ENCODE measurements at places on chromosomes 2 and 18.

DNA sequence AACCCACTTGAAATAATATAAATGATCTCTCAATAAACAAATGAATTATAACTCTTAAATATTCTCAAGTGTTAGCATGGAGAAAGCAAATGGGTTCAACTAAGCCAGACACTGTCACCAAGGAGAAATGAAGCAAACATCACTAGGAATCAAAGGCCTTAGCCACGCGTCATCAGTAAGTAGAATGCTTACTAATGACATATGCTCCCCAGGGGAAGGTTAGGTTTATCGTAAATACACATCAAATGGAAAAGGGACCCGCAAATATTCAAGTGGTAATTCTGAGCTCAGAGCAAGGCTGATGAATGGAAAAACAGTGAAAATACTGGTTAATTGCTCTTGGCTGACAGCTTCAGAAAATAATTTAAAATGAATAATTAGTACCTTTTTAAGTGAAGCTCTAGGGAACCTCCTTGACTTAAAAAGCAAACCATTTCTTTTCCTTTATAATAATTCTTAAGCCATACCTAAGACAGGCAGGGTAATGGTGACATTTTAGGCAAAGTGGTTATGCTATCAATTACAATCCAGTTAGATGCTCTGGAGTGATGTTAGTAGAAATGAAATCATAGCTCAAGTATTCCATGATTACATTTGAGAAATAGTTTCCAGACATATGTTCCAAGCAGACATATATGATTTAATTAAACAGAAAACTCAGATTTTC, 101.5 kb downstream of the ALPK2 start:
- DNase-seq, result peak; percentile 88

DNA sequence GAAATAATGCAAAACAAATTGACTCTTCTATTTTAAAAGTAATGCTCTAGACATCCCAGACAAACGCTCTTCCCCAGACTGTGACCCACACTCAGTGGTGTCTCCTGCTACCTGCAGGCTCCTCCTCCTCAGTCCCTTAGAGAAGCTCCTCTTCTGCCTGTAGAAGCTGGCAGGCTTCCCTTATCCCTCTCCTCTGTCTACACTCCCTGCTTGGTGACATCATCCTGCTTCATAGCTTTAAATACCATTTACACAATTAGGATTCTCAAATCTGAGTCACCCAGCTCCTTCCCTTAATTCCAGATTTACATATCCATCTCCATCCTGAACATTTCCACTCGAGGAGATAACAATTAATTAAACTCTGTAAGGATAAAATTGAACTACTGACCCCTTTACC, 167.9 kb downstream of the FBXO15 start:
- DNase-seq, result peak; percentile 16

- DNase-seq, result peak; percentile 96
Measured at GRCh38 chr2:201151127-201151981, 31.6 kb upstream of the CASP10 start.

- DNase-seq, result no peak
Measured at GRCh38 chr2:2738276-2738675, 407.2 kb upstream of the MYT1L start.

DNA sequence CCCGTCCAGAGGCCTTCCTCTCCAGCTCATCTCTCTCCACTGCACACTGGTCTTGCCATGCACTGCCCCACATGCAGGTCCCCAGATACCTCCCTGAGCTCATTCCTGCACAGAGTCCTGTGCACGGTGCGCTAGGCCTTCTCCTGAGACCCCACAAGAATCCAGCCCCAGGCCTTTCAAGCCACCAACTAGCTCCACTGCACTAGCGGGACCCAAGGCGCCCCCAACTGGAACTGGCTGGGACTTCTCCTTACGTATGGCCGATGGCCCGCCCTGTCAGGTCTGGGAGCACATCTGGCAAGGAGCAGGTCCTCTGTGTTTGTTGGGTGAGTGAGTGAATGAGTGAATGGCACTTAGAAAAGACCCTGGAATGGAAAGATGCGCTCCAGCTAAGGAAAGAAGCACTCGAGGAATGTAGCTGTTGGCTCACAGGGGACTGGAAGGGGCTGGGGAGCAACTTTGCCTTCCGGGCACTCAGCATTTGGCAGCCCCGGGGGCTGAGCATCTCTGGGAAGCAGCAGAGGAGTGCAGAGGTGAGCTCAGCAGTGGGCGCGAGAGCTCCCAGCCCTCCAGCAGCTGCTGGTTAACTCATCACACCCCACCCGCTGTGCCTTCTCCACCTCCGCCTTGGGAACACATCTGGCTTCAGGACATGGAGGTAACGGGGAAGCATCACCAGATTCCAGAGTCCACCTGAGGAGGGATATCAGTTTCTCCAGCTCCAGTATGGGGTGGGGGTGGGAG, 223.1 kb downstream of the GLI2 start:
- no peak for DNase-seq

- no peak for DNase-seq
Measured at GRCh38 chr2:40466332-40466906, 14.5 kb upstream of the SLC8A1 start.

DNA sequence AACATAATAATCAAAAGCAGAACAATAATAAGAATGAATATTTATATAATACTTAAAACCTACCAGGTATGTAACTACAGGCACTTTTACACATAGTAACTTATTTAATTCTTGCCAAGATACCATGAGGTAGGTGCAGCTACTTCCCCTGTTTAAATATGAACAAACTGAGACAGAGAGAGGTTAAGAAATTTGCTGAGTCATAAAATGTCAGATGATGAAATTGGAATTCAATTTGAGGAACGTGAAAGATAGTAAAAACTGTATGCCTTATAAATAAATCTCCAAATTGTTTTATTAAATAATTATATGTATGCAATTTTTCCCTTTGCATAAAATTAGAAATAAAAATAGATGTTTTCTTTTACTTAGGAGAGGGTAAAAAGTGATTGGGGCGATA, 1103.3 kb upstream of the NRXN1 start:
- no peak for DNase-seq

GRCh38 chr2:43238813-43239212, 12.4 kb upstream of the ZFP36L2 start:
- DNase-seq, result no peak

- no peak for DNase-seq
Measured at GRCh38 chr18:35141567-35142274, 99.1 kb upstream of the ZNF397 start.

DNA sequence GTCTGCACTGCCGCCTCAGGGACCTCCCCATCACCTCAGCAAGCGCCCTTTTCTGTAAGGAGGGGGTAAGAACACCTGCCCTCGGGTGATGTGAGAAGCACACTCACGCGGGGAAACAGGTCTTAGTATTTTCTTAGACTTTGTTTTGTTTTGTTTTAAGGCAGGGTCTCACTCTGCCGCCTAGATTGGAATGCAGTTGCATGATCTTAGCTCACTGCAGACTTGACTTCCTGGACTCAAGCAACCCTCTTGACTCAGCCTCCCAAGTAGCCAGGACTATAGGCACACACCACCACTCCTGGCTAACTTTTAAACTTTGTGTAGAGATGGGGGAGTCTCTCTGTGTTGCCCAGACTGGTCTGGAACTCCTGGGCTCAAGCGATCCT, 37.1 kb downstream of the RAMP1 start:
- DNase-seq, result peak; percentile 4

DNA sequence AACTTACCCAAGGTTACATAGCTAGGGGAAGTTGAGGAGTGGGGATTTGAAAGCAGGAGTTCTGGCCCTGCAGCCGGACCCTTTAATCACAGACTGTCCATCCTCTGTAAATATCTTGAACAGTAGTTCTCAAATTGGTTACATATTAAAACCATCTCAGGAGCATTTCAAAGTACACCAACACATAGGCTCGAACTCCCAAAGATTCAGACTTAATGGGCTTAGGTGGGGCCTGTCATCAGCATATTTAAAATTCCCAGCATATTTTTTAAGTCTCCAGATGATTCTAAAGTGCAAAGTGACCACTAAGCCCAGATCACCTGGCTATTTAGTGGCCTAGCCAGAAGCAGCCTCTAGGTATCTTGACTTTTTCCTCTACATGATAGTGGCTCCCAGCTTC, 192.2 kb downstream of the ZNF385B start:
- DNase-seq, result peak; percentile 57

DNA sequence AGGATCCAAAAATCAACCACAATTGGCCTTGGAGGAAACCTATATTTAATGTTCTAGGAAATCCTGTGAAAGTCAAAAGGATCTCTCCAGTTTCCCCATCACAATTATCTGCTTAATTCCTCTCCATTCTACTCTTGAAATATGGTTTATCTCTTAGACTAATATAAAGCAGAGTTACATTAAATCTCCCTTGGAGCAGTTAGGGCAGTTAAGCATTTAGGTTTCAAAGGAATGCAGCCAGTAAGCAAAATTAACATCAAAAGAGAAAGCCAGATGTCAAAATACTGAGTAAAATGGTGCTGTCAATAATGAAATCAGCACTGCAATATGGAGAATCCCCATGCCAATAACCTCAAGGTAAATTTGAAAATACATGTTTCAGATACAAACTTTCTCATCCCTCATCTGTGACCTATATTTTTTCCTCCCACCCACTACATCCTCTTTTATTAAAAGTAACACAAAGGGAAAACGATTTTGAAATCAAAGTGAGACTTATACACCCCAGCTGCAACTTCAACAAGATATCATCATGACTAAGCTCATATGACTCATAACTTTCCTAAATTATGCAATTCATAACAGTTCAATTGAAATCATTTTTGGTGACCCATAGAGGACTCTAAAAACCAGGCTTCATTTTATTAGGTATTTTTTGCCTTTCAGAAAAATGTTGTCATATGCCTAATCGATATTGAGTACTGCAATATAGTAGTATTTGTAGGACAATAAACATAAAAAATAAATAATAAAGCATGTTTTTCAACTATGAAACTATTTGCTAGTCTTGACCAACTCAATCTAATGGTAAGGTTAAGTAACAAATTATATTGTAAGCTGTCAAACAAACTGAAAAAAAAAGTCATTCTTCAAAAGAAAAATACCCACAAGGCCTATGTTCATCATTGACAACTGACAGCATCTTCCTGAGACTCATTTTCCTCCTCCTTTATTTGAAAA, 3.1 kb downstream of the ADAM17 start:
- DNase-seq, result no peak

- DNase-seq, result no peak
Measured at GRCh38 chr2:31148514-31148913, 10.3 kb upstream of the GALNT14 start.

GRCh38 chr18:6054256-6054842, 159.0 kb upstream of the TMEM200C start:
- DNase-seq, result no peak

- DNase-seq, result no peak
Measured at GRCh38 chr2:230453006-230453405, 37.0 kb downstream of the SP100 start.

GRCh38 chr2:238381341-238382115, 45.2 kb upstream of the ASB1 start:
- no peak for DNase-seq

DNA sequence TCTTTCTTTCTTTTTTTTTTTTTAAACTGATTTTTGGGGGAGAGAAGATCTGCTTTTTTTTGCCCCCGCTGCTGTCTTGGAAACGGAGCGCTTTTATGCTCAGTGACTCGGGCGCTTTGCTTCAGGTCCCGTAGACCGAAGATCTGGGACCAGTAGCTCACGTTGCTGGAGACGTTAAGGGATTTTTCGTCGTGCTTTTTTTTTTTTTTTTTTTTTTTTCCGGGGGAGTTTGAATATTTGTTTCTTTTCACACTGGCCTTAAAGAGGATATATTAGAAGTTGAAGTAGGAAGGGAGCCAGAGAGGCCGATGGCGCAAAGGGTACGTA, 587 bp downstream of the MEIS1 start:
- no peak for DNase-seq

DNA sequence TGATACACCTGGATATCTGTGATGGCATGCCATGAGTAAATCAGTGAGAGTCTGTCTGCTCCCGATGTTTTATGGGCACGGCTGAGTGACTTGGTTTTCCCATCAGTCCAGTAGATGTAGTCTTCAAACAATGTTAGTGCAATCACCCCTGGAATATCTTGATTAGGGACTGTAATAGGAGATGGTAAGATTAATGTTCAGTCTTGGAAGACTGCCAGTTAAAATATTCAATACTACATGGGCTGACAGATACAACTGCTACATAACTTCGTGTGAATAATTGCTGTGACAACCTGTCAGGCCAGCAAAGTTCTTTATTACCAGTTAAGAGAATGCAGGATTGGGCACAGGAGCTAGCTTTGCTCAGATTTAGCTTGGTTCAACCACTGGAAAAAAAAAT, 1673.3 kb downstream of the LRP1B start:
- DNase-seq, result peak; percentile 11

DNA sequence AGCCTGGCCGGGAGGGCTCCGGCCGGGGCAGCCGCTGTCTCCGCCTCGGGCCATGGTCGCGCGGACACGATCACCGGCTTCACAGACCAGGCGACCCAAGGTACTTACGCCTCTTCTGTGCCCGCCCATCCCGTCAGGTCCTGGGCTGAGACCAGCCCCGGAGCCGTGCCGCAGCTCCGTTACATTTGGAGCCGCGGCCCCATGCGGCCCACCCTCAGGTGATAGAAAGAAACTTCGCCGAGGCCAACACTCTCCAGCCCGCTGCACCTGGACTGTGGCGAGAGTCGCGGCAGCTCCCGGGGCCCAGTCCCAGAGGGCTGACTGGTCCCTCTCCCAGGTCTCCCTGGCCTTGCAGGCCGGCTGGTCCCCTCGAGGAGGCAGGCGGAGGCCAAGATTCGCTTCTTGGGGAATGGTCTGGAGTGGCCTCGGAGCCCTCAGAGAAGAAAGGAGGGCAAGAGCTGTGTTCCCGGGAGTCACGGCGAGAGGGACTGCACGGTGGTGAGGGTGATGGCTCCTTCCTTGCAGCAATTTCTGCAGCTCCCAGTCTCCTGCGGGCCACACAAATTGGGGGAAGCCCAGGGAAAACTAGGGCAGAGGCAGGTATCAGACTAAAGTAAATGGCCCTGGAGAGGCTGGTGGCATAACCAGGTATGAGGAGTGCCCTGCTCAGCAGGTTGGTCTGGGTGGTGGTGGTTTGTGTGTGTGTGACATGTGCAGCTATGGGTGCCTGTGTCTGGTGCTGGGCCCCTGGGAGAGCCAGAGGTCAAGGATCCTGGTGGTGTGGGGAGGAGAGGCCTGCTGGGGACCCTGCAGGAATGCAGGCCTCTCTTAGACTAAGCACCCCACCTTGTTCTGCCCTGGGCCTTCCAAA, 822 bp downstream of the GDF7 start:
- no peak for DNase-seq
